ENCODE measurements at places on chromosomes 3 and 15.

GRCh38 chr3:52754373-52754772, 16.4 kb downstream of the NEK4 start:
- no peak for DNase-seq

DNA sequence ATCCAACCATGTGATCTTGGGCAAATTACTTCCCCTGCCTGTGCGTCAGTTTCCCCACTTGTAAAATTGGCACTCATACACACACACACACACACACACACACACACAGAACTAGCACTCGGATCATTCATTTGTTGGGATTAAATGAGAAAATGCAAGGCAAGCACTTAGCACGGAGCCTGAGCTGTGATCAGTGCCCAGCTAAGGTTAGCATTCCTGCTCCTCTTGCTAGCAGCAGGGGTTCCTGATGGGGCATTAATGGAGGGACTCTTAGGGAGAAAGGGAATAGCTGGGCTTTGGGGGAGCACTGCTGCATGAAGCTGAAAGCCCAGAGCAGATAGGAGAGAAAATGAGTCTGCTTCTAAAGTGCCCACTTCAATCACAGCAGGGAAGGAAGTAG, 187.7 kb upstream of the C2CD4B start:
- DNase-seq, result no peak

- no peak for DNase-seq
These were observed 60.8 kb downstream of the SNRK start for GRCh38 chr3:43346978-43347749.

DNA sequence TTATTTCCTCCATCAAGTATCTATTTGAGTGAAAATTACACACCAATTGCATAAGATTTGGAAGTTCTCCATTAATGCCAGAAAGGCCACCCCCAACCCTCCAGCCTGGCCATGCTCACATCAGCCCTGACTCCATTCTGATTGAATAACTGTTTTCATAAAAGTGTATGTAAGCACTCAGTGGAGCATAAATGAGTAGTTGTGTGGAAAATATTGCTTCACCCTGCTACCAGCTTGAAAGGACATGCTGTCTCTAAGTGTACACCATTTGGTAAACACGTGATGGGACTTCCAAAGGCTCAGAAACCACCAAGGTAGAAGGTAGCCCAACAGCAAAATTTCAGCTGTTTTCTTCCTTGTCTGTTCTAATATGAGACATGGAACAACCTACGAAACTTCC, 393.8 kb downstream of the ZNF385D start:
- no peak for DNase-seq

GRCh38 chr3:49804141-49805041, 1.3 kb downstream of the INKA1 start:
- no peak for DNase-seq
